D721Med (cell line): ENCODE measurements at places on chromosomes 11 and 22.

DNA sequence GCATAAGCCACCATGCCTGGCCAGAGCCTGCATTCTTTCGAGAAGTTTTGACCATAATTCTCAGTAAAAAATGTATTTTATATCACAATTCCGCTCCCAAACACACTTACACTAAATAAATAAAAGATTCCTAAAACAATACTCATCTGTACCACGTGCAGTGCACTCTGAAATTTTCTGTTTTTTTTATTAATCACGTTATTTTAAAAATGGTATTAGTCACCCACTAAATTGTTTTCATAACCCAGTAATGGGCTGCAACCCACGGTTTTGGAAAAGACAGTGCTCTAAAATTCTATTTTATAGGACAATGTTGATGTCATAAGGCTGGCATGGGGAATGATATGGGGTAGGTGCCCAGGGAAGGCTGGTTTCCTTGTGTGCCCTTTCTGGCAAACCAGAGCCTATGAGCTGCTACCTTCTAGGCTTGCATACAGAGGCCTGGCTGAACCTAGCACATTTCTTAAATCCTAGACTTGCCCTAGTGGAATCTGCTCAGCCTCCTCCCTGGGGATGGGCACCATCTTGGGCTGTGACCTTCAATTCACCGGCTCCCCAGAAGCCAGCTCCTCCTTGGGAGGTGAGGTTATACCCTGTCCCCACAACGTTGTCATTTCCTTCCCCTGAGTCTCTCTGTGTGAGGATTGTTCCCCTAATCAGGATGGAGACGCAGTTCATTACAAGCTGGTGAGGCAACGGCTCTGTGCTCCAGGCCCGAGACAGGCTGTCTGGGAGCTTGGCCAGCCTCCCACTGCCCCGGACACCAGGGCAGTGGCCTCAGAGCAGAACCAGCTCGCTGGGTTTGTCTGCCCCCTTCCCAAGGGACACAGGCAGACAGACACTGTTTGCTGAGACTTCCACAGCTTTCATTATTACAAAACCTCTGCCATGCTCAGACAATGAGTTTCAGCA, 116.5 kb upstream of the NAV2 start:
- DNase-seq = no peak

- no peak for DNase-seq
Measured at GRCh38 chr11:110409174-110409573, 20.6 kb upstream of the FDX1 start.

- peak; percentile 79 for DNase-seq
Measured at GRCh38 chr22:18156878-18157713, 7.1 kb downstream of the USP18 start.

GRCh38 chr11:30735946-30736345, 149.8 kb upstream of the MPPED2 start:
- DNase-seq = no peak

- DNase-seq = no peak
Measured at GRCh38 chr22:20782596-20783299, 8.8 kb downstream of the SERPIND1 start.

DNA sequence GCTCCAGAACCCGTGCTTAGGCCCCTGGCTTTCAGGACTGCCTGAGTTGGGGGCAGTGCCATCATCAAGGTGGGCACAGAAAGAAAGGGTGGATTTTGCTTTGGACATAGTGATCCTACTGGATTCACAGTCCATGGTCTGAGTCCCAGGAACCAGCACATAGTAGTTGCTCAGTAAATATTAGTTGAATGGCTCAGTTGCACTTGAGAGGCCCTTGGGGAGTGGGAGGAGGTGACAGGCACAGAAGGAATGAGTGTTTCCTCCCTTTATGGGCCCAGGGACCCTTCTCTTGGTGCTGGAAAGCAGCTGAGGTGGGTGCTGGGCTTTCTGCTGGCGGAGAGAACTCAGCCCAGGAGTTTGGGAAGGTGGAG, 16.6 kb downstream of the ARHGEF17 start:
- DNase-seq = no peak

DNA sequence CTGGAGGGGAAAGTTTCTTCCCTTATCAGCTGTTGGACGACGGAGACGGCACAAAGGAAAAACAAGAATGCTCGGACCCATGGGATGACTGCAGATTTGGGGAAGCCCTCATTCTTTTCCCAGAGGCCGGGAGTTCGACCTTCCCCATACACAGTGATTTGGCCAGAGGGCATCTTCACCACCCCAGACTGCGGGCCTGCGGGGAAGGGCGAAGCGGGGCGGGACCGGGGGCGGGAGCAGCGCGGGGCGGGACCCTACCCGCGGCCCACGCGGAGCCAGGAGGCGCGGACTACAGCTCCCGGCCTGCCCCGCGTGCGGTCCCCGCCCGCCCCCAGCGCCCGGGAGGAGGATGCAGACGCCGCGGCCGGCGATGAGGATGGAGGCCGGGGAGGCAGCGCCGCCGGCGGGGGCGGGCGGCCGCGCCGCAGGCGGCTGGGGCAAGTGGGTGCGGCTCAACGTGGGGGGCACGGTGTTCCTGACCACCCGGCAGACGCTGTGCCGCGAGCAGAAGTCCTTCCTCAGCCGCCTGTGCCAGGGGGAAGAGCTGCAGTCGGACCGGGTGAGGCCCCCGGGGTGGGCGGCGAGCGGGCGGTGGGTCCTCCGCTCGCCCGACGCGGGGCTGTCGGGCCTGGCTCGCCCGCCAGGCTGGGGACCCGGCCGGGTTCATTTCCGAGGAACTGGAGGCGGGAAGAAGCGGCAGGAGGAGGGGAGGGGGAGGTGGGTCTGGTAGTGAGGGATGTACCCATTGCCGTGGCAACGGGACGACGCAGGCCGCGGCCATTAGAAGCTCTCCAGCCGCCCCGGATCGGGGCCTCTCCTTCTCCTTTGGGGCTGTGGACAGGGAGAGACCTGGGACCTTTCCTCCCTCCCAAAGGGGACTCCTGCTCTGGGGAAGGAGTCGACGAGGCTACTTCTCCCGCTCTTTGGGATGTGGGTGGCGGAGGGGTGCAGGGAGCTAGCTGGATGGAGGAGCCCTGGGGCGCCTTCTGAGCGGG, at the start of gene KCTD17:
Gene KCTD17 (plus strand): TSS at position 352 of the 995 bp plus-strand sequence. CDS start 19 bp downstream, at position 371.
- DNase-seq = peak; percentile 67

- no peak for DNase-seq
Measured at GRCh38 chr11:93653080-93653479, 8.4 kb upstream of the CEP295 start.

DNA sequence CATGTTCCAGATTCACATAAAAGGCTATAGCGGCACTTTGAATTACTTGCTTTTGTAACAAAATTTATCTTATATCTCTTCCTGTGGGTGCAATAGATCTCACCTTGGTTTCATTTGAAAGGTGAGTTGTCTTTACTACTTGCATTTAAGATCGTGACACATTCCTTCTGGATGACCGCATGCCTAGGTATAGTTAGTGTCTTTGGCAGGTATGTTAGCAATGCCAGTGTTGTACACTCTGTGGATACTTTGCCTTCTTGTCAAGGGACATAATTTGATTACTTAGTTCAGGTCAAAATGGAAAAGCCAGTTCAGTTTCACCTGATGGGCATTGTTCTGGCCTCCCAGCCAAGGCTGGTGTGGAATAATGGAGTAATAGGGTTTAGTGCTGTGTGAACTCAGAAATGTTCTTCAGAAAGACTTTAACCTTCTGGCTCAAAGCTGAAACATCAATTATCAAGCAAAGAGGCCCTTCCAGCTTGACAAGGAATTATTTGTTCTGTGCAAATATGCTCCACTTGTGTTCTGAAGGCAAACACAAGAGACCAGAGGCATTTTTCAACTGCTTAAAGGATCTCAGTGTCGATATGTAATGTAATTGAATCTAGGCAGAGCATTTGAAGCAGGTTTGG, 64.6 kb downstream of the AMOTL1 start:
- no peak for DNase-seq

DNA sequence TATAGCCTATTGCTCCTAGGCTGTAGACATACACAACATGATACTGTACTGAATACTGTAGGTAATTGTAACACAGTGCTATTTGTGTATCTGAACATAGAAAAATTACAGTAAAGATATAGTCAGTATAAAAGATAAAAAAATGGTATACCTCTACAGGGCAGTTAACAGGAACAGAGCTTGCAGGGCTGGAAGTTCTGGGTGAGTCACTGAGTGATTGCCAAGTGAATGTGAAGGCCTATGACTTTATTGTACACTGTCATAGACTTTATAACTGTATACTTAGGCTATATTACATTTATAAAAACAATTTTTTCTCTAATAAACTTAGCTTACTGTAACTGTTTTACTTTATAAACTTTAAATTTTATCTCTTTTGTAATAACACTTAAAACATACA, 332.4 kb upstream of the ARHGAP42 start:
- no peak for DNase-seq

DNA sequence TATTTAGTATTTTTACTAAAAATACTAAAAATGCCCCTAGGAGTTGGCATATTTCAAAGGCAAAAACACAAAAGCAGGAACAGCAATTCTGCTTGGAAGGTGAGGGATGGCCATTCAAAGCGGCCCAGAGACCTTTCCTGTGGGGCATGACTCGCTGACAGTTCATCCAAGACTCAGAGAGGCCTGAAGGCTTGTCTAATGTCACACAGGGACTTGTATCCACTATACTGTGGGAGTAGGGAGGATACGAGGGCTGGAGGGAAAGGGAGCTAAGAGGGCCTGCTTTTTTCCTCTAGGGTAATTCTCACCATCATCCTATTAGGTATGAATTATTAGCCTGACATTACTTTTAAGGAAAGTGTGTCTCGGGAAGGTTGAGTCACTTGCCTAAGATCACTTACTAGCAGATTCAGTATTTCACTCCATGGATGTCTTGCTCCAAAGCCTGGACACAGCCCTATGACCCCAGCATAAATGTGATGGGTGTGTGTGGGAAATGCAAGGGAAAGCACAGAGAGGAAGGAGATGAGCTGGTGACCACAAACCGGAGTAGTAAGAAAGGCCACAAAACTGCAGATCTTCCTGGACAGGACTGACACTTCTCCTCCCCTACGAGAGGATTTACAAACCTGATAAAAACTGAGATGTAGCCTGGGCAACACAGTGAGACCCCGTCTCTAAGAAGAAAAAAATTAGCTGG, 16.7 kb upstream of the UCP3 start:
- no peak for DNase-seq

DNA sequence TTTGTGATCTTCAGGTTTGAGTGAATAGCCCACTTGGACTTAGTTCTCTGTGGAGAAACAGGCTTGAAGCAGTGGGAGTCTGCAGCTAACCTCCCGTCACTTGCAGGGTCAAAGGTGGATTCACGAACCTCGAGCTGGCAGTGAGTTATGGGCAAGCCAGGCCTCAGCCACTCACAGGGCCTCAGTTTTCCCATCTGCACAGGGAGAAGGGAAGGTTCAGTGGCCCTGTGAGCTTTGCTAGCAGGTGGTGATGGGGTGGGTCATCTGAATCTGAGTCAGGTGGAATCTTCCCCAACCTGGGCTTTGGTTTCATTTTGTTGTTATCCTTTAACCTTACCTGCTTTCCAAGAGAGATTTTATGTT, 86.6 kb upstream of the GRIK4 start:
- no peak for DNase-seq
